Activated CD4-positive, alpha-beta T cell treated with anti-CD3 and anti-CD28 coated beads, Interleukin-2, amount 10 ng/mL, durations not matched to agents 24 days and 14 days (primary cell): ENCODE measurements at places on chromosomes 5 and 9. TPM values are rescaled to one million over a fixed set of nuclear protein-coding genes. Genes with fewer than 3 reads are reported as not detected.

DNA sequence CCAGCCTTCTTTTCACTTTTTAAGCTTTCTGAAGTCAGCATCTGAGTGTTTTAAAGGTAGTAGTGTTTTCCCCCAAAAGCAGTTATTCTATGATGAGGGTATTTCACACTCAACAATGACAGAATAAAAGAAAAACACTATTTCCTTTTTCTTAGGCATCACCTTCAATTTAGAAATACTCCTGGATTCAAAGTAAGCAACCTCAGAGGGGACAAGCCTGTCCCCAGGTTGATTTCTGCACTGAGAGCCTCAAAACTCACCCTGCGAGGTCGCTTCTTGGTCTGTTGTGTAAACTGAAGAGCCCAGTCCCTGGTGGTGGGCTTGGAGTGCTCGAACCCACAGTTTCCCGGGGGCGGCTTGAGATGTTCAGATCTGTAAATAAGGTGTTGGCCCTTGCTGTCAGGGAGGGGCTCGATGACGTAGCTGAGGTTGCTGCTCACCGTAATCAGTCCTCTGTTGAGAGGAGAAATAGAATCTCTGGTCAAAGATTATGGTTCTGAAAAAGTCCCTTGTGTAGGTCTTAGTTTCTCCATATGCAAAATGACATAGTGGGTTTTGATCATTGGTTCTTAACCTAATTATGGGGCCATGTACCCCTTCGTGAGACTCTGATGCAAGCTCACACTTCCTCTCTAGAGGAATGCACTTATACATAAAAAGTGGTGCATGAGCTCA lies 55.9 kb downstream of the ADAM19 start:
- DNase-seq, result no peak
- H3K27me3 ChIP-seq, result no peaks in the 10 kb centered on the region
- H3K36me3 ChIP-seq, result peaks cover 64% of the 10 kb centered on the region
- peak overlapping the region; percentile 41 for H3K27ac ChIP-seq

The PCDHGA9 gene
- 0.33 and 0.44 TPM in 2 replicates for total RNA-seq

- H3K27me3 ChIP-seq, result peaks cover 4% of the 10 kb centered on the region
- peaks cover 12% of the 10 kb centered on the region for H3K4me1 ChIP-seq
- H3K27ac ChIP-seq, result no peak overlapping the region
- no peak overlapping the region for H3K4me3 ChIP-seq
- peaks cover 11% of the 10 kb centered on the region for H3K36me3 ChIP-seq
- no peak for DNase-seq
Observed at GRCh38 chr5:1270933-1271914, 23.6 kb downstream of the TERT start.

DNA sequence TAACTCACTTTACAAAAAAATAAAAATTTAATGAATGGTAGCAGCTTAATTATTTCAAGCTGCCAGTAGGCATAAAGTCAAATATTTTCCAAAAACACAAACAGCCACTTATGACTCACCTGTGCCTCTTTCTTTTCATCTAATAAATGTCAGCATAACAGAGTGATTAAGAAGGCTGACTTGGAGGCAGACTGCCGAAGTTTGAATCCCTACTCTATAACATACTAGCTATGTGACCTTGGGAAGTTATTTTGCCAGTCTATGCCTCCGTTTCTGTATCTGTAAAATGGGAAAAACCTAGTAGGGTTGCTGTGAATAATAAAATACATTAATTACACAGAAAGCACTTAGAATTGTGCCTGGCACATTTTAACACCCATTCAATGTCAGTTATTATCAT lies 33.8 kb downstream of the FANCC start:
- DNase-seq, result no peak
- peaks cover 8% of the 10 kb centered on the region for H3K36me3 ChIP-seq
- no peak overlapping the region for H3K4me3 ChIP-seq
- peaks cover 2% of the 10 kb centered on the region for H3K4me1 ChIP-seq
- peaks cover 2% of the 10 kb centered on the region for H3K27me3 ChIP-seq

- peak overlapping the region; percentile 79 for H3K4me3 ChIP-seq
- no peak for DNase-seq
- H3K27me3 ChIP-seq, result peaks cover 72% of the 10 kb centered on the region
- no peak overlapping the region for H3K27ac ChIP-seq
- H3K36me3 ChIP-seq, result peaks cover 2% of the 10 kb centered on the region
- H3K4me1 ChIP-seq, result peaks cover 28% of the 10 kb centered on the region
Observed at GRCh38 chr5:50969151-50970031, 303.0 kb downstream of the PARP8 start.

The ANKDD1B gene
- 0.36 and 0.40 TPM in 2 replicates for total RNA-seq

GRCh38 chr5:99000876-99001275 lies 72.1 kb upstream of the CHD1 start:
- H3K36me3 ChIP-seq, result no peaks in the 10 kb centered on the region
- no peak overlapping the region for H3K27ac ChIP-seq
- no peak overlapping the region for H3K4me3 ChIP-seq
- peaks cover 9% of the 10 kb centered on the region for H3K4me1 ChIP-seq
- peaks cover 10% of the 10 kb centered on the region for H3K27me3 ChIP-seq

GRCh38 chr5:79990205-79990597 lies 861 bp downstream of the MTX3 start:
- H3K27ac ChIP-seq, result peak overlapping the region; percentile 99
- peak; percentile 77 for DNase-seq
- H3K27me3 ChIP-seq, result peaks cover under 1% of the 10 kb centered on the region

The FGF18 gene
- total RNA-seq, result 0.17 and 0.33 TPM in 2 replicates

DNA sequence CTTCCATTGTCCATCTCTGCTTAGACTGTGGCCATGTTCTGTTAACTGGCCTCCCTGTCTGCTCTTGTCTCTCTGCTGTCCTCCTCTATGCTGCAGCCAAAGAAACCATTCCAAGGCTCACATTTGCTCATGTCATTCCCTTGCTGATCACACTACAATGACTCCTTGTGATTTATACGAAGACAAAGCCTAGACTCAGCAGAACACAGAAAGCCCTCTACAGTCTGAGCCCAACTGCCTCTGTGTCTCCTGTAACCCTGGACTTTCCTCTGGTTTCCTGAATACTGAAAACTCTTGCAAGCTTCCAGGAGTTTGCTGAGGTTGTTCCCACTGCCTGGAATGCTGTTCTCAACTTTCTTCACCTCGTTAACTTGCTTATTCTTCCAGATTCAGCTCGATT lies 191.8 kb downstream of the TMEM38B start:
- no peak for DNase-seq
- no peak overlapping the region for H3K27ac ChIP-seq
- H3K4me3 ChIP-seq, result no peak overlapping the region
- no peaks in the 10 kb centered on the region for H3K36me3 ChIP-seq

GRCh38 chr9:95103281-95103771 lies 214.2 kb downstream of the FANCC start:
- no peaks in the 10 kb centered on the region for H3K4me1 ChIP-seq
- H3K36me3 ChIP-seq, result no peaks in the 10 kb centered on the region
- H3K4me3 ChIP-seq, result no peak overlapping the region
- DNase-seq, result no peak

- H3K36me3 ChIP-seq, result peaks cover 69% of the 10 kb centered on the region
- DNase-seq, result peak; percentile 62
- H3K27ac ChIP-seq, result peak overlapping the region; percentile 85
- peaks cover 71% of the 10 kb centered on the region for H3K4me1 ChIP-seq
- H3K27me3 ChIP-seq, result no peaks in the 10 kb centered on the region
- peak overlapping the region; percentile 41 for H3K4me3 ChIP-seq
Observed at GRCh38 chr5:132483661-132484390, 6.7 kb downstream of the IRF1 start.

- no peaks in the 10 kb centered on the region for H3K27me3 ChIP-seq
- no peaks in the 10 kb centered on the region for H3K36me3 ChIP-seq
- H3K4me3 ChIP-seq, result no peak overlapping the region
- H3K27ac ChIP-seq, result no peak overlapping the region
- DNase-seq, result no peak
- no peaks in the 10 kb centered on the region for H3K4me1 ChIP-seq
Observed at GRCh38 chr5:18220631-18221030, 586.4 kb downstream of the TAF11L14 start.

DNA sequence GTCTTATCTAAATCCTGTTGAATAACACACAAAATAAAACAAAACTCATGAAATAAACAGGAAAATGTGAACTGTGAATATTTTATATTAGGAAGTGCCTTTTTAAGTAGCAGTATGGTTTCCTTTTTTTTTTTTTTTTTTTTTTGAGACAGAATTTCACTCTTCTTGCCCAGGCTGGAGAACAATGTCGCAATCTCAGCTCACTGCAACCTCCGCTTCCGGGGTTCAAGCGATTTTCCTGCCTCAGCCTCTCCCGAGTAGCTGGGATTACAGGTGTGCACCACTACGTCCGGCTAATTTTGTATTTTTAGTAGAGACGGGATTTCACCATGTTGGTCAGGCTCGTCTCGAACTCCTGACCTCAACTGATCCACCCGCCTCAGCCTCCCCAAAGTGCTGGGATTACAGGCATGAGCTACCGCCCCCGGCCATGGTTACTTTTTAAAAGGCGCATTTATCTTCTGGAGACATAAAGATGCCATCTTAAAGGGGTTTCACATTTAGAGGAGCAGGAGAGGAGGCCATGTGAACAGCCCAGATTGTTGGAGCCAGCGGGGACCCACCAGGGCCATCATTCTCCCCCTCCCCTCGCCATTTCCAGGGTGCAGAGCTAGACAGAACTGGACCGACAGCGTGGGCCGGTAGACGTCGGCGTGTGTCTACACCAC lies 64.1 kb downstream of the ROR2 start:
- H3K27ac ChIP-seq, result no peak overlapping the region
- no peaks in the 10 kb centered on the region for H3K36me3 ChIP-seq
- DNase-seq, result no peak
